ENCODE measurements at places on chromosomes 2 and 18.

DNA sequence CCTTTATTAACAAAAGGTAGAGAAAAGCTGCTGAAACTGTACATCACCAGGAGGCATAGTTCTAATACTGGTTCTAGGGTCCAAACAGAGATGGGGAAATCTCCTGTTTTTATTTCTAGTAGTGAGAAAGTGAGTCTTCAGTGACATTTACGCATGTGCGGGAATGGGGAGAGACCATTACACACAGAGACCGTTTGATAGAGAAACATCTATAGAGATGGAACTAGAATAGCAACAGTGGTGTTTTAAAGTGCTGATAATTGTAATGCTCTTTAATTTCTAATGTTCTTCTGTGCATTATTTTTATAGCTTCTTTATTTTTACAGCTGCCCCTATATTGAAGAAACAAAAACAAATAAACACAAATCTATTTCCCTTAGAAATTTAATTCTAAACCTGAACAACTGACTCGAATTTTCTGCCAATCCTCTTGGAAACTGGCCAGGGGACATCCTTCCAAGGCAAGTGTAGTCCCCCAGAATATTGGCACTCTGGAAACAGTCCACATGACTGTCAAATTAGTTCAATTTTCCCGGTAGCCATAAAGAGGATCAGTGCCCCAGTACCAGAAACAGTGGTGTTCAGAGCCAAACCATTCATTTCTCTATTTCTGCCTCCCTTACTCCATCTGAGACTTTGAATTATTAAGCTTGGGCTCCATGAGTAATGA lies 260.9 kb downstream of the ICOS start:
- DNase-seq: no peak
- H3K4me3 ChIP-seq: no peak overlapping the region
- no peak overlapping the region for H3K27ac ChIP-seq
- H3K27me3 ChIP-seq: no peaks in the 10 kb centered on the region

GRCh38 chr2:220224691-220225543 lies 597.5 kb downstream of the SLC4A3 start:
- H3K36me3 ChIP-seq: no peaks in the 10 kb centered on the region
- no peaks in the 10 kb centered on the region for H3K27me3 ChIP-seq
- no peak overlapping the region for H3K4me3 ChIP-seq
- no peak for DNase-seq
- peaks cover 1% of the 10 kb centered on the region for H3K4me1 ChIP-seq

GRCh38 chr2:199216253-199216652 lies 241.5 kb downstream of the SATB2 start:
- H3K4me1 ChIP-seq: no peaks in the 10 kb centered on the region
- no peak for DNase-seq
- H3K27me3 ChIP-seq: no peaks in the 10 kb centered on the region
- no peak overlapping the region for H3K4me3 ChIP-seq

GRCh38 chr18:7614042-7614441 lies 46.9 kb downstream of the PTPRM start:
- no peaks in the 10 kb centered on the region for H3K4me1 ChIP-seq
- no peaks in the 10 kb centered on the region for H3K36me3 ChIP-seq
- H3K4me3 ChIP-seq: no peak overlapping the region
- no peak overlapping the region for H3K27ac ChIP-seq
- no peak for DNase-seq
- H3K27me3 ChIP-seq: no peaks in the 10 kb centered on the region

- no peak for DNase-seq
- H3K27ac ChIP-seq: no peak overlapping the region
- H3K4me1 ChIP-seq: no peaks in the 10 kb centered on the region
- no peak overlapping the region for H3K4me3 ChIP-seq
- H3K36me3 ChIP-seq: no peaks in the 10 kb centered on the region
These were observed 10.2 kb downstream of the PREPL start for GRCh38 chr2:44351088-44351487.

DNA sequence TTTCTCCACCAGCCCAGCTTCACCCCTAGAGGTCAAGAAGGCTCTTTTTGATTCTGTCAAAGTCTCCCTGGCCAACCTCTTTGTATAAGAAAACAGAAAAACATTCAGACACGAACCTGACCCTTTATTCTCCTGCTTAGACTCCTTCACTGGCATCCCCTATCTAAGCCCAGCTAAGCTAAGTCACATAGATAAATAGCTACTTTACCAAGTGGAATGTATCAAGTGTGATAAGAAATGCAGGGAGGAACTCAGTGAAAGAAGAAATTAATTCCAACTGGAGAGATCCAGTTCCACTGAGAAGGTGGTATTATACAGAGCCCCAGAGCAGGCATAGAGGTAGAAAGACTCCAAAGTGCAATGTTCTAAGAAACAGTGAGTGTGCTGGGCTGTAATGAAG lies 489.5 kb downstream of the TNS1 start:
- no peaks in the 10 kb centered on the region for H3K36me3 ChIP-seq
- DNase-seq: no peak
- H3K27ac ChIP-seq: no peak overlapping the region
- H3K4me1 ChIP-seq: 0 out of 2 replicates have a peak, but pooled peaks cover 1% of the 10 kb centered on the region
- no peak overlapping the region for H3K4me3 ChIP-seq

DNA sequence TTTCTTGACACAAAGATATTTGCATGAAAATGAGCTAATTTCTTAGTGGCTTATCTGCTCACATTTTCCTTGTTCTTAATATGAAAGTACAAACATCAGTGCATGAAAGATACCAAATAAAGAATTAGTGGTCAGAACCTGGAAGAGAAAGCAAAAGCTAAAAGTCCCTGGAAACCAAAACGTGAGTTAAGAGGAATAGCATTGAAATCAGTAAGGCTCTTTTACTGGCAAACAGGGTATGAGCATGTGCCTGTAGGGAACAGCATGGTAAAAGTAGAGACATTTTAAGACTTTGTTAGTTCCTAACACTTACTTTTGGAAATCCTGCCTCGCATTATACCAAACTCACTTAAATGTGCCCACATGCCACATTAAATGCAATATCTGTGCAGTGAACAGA lies 31.9 kb upstream of the CWC22 start:
- H3K27me3 ChIP-seq: no peaks in the 10 kb centered on the region
- H3K4me1 ChIP-seq: no peaks in the 10 kb centered on the region
- H3K36me3 ChIP-seq: no peaks in the 10 kb centered on the region
- no peak overlapping the region for H3K4me3 ChIP-seq
- DNase-seq: no peak
- H3K27ac ChIP-seq: no peak overlapping the region

- no peaks in the 10 kb centered on the region for H3K36me3 ChIP-seq
- no peak for DNase-seq
- H3K27me3 ChIP-seq: no peaks in the 10 kb centered on the region
- no peak overlapping the region for H3K4me3 ChIP-seq
These were observed 96.5 kb downstream of the MAPK4 start for GRCh38 chr18:50656396-50656795.

GRCh38 chr2:210267698-210268097 lies 42.5 kb upstream of the ACADL start:
- no peak overlapping the region for H3K27ac ChIP-seq
- no peak overlapping the region for H3K4me3 ChIP-seq
- H3K4me1 ChIP-seq: no peaks in the 10 kb centered on the region
- no peak for DNase-seq
- H3K27me3 ChIP-seq: no peaks in the 10 kb centered on the region

DNA sequence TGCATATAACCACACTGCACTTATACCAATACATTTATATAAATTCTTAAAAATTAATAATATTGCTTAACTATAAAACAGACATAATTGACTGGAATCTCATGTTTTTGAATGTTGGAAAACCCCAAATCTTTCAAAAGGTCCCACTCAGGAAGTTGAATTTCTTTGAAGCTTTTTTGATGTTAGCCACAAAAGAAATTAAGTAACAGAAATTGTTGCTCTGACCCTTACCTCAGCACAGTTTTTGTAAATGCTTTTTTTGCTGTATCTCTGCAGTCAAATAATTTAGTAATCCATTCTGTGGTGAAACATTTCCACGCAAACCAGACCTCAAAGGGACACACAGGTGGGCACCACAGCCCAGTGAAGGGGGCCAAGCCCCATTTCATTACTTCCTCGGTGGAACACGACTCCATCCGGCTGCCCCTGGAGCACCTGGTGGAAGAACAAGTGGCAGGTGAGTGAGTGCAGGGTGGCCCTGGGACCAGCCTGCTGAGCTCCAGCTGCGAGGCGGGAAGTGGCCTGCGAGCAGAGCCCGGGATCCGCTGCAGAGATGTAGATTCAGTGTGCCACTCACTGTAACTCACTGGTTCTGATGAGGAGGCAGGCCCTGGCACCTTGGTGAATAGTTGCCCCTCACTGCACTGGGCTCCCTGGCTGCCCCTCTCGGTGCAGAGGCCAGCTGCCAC lies 8.4 kb downstream of the SCLY start:
- H3K27ac ChIP-seq: no peak overlapping the region
- no peak for DNase-seq
- peaks cover 20% of the 10 kb centered on the region for H3K36me3 ChIP-seq
- H3K4me1 ChIP-seq: no peaks in the 10 kb centered on the region

GRCh38 chr2:118062048-118062447 lies 26.2 kb upstream of the INSIG2 start:
- no peak for DNase-seq
- no peak overlapping the region for H3K27ac ChIP-seq
- no peaks in the 10 kb centered on the region for H3K4me1 ChIP-seq
- H3K27me3 ChIP-seq: no peaks in the 10 kb centered on the region
- no peaks in the 10 kb centered on the region for H3K36me3 ChIP-seq

GRCh38 chr18:70617020-70617763 lies 328.3 kb downstream of the SOCS6 start:
- DNase-seq: no peak
- no peak overlapping the region for H3K27ac ChIP-seq
- no peak overlapping the region for H3K4me3 ChIP-seq
- no peaks in the 10 kb centered on the region for H3K27me3 ChIP-seq
- H3K36me3 ChIP-seq: no peaks in the 10 kb centered on the region

DNA sequence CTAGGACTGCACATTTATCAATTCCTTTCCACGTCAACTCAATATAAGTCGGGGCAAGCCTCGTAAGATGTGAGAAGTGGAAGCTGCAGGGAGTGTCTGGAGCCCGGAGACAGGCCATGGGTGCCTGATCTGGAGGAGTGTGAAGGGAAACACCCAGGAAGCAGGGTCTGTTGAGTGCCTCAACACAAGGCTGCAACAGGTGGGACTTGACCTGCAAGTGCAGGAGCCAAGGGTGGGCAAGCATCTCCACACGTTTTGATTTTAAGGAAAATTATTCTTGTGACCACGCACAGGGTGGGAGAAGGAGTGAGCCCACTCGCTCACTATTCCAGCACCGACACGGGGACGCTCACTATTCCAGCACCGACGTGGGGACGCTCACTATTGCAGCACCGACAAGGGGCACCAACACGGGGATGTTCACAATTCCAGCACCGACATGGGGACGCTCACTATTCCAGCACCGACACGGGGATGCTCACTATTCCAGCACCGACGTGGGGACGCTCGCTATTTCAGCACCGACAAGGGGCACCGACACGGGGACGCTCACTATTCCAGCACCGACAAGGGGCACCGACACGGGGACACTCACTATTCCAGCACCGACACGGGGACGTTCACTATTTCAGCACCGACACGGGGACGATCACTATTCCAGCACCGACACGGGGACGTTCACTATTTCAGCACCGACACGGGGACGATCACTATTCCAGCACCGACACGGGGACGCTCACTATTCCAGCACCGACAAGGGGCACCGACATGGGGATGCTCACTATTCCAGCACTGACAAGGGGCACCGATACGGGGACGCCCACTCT lies 197.3 kb downstream of the EIPR1 start:
- H3K4me1 ChIP-seq: no peaks in the 10 kb centered on the region
- DNase-seq: no peak
- H3K36me3 ChIP-seq: no peaks in the 10 kb centered on the region
- no peaks in the 10 kb centered on the region for H3K27me3 ChIP-seq
- no peak overlapping the region for H3K27ac ChIP-seq

- H3K27ac ChIP-seq: no peak overlapping the region
- H3K36me3 ChIP-seq: no peaks in the 10 kb centered on the region
- H3K4me3 ChIP-seq: peak overlapping the region; percentile 69
- no peak for DNase-seq
- no peaks in the 10 kb centered on the region for H3K4me1 ChIP-seq
These were observed 641 bp downstream of the MAPRE3 start for GRCh38 chr2:26970928-26971627.

DNA sequence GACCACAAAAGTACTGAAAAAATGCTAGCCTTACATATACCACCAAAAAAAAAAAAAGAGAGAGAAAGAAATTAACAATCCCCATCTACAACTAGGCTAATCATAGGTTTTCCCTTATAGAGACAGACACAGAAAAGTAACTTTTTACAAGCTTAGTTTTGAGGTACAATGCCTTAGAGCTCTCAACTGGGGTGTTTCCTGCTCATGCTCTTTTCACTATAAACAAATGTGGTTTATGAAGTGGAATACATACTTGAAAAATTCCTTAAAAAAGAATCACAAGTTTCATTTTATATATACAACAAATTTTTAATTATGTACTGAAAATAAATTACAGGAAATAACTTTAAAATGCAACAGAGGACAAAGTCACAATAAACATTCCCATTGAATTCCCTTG lies 82.5 kb downstream of the ATL2 start:
- H3K4me3 ChIP-seq: no peak overlapping the region
- H3K27me3 ChIP-seq: no peaks in the 10 kb centered on the region
- DNase-seq: no peak
- no peak overlapping the region for H3K27ac ChIP-seq
- H3K36me3 ChIP-seq: peaks cover 4% of the 10 kb centered on the region

GRCh38 chr18:12307701-12308385 lies at the start of gene TUBB6:
Gene TUBB6 (plus strand): TSS chr18:12308241. CDS start chr18:12308293, 52 bp downstream.
- H3K4me1 ChIP-seq: peaks cover 5% of the 10 kb centered on the region
- no peak for DNase-seq
- peaks cover 3% of the 10 kb centered on the region for H3K27me3 ChIP-seq
- H3K4me3 ChIP-seq: peak within 1 kb of the TSS; percentile 83
- H3K36me3 ChIP-seq: no peaks in the 10 kb centered on the region
- H3K27ac ChIP-seq: no peak within 1 kb of the TSS

DNA sequence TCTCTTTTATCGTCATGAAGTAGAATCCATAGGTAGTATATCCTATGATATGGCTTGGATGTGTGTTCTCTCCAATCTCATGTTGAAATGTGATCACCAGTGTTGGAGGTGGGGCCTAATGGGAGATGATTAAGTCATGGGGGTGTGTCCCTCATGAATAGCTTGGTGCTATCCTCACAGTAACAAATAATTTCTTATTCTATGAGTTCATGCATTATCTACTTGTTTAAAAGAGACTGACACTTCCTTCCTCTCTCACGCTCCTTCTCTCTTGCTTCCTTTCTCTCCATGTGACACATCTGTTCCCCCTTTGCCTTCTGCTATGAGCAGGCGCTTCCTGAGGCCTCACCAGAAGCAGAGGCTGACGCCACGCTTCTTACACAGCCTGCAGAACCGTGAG lies 165.6 kb downstream of the MREG start:
- DNase-seq: no peak
- H3K4me1 ChIP-seq: no peaks in the 10 kb centered on the region
- no peaks in the 10 kb centered on the region for H3K36me3 ChIP-seq
- H3K27ac ChIP-seq: no peak overlapping the region
- no peaks in the 10 kb centered on the region for H3K27me3 ChIP-seq
- H3K4me3 ChIP-seq: no peak overlapping the region

GRCh38 chr2:148058641-148059040 lies 37.8 kb downstream of the MBD5 start:
- H3K36me3 ChIP-seq: no peaks in the 10 kb centered on the region
- DNase-seq: no peak
- no peaks in the 10 kb centered on the region for H3K27me3 ChIP-seq
